ENCODE measurements at places on chromosomes 5 and 9.
A peak's percentile ranks its signal among the peaks of the same experiment; 100 is the strongest.

- no peak for DNase-seq
Measured at GRCh38 chr5:36759117-36759516, 117.5 kb upstream of the NIPBL start.

GRCh38 chr5:178160176-178160575 lies 6.5 kb upstream of the NHP2 start:
- DNase-seq, result no peak

DNA sequence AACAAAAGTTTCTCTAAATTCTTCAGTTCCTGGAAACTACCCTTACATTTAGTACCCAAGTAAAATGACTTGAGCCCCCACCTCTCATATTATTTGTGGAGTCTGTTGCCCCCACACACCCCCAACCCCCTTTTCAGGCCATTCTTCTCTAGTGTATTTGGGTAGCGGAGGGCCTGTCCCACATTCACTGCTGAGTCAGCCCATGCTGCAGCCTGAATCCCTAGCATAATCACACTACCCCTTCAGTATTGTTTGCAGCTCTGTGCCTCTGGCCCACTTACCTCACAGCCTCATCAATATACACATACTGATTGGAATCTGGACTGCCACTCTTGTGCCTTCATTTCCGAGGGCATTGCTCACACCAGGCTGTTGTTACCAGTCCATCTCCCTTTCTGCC lies 26.8 kb downstream of the RGS7BP start:
- DNase-seq, result no peak

DNA sequence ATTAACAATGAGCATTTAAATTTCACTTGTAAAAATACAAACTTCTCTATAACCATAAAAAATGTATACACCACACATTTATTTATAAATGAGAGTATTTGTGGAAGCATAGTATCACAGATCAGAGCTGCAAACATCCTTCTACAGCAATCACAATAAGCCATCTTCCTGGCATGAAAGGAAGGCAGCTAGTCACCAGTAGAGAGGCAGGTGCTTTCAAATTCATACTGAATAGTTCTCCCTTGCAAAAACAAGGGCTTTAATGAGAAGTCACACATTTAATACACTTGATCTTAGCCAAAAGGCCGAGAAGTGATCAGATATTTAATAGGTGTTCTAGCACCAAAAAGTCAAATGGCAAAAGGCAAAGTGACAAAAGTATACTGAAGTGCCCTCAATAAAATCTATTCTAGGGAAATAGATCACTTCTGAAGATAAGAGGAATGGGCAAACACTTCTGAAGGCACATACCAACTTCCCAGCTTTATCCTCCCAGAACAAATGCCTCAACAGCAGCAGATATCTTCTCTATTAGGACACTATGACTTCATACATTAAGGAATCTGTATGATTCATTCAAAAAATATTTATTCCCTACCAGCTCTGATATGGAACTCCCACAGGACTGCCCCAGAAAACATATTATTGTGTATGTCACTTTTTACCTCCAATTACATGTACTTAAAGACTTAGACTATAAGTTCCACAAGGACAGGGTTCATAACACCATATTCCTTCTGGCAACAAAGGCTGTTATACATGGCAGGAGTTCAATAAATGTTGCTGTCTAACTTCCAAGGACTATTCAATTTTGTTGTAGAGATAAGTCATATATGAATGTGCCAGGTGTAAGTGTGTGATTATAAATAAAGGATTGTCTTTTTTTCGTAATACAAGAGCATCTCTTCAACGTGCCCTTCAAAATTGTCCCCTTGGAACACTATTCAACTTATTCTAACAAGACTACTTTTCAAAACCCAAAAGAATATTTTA lies 31.7 kb downstream of the MAPKAP1 start:
- DNase-seq, result peak; percentile 97
